ENCODE measurements at places on chromosomes 4 and X.

- no peak for DNase-seq
These were observed 33.8 kb upstream of the SLAIN2 start for GRCh38 chr4:48307528-48307927.

DNA sequence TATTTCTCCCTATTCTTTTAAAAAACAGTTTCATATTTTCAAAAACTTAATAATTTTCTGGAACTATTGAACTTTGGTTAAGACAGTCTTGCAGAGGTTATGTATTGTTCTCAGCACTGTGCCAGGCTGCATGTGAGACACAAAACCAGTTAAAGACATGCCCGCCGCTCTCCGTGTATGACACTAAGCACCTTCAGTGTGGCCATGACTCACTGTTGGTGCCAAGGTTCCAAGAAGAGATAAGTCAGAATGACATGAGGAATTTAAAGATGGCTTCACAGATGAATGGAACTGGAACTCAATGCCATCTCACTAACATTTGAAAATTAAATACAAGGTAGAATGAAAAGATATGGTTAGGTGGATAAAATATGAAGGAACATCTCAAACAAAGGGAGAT, 525.5 kb upstream of the ZFP42 start:
- DNase-seq = no peak

DNA sequence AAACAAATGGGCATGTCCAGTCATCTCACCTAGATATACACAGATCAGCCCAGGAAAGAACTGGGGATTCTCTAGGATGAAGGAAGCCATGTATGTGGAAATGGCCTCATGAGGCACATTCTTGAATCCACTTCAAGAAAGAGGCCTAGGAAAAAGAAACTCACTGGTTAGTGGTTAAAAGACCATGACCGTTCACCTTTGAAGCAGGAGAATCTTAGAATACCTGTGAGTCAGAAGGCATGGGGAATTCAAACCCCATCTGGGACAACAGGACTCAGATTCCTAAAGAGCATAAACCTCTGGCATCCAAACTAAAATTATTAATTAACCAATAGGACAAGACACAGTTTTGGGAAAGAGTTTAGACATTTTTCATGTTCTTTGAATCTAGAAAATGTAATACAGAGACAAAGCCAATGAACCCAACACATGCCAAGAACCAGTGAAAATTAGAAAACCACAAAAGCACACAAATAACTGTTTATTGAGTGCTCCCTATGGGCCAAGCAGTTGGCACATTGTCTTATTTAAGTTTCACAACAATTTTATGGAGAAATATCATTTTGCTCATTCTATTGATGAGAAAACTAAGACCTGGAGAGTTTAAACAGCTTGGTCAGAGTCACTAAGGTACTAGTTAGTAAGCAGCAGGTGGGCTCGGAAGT, 97.5 kb downstream of the NPNT start:
- no peak for DNase-seq

- DNase-seq = no peak
These were observed 278.6 kb upstream of the GNPDA2 start for GRCh38 chr4:45004847-45005565.

DNA sequence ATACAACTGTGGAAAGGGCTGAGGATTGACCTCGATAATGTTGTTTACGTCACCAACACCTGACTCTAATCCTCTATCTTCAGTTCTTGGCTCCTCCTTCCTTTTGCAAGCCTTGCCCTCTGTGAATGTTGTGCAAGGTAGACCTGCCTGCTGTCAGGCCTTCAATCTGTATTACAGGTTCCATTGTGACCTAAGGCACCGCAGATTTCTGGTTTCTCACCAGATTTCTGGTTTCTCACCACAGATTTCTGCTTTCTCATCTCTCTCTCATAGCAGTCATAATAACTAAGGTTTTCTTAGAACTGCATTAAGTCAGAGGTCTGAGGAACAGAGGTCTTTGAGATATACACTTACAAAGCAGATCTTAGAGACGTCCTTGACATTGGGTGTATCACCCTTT, 51.5 kb upstream of the ETNPPL start:
- DNase-seq = no peak

DNA sequence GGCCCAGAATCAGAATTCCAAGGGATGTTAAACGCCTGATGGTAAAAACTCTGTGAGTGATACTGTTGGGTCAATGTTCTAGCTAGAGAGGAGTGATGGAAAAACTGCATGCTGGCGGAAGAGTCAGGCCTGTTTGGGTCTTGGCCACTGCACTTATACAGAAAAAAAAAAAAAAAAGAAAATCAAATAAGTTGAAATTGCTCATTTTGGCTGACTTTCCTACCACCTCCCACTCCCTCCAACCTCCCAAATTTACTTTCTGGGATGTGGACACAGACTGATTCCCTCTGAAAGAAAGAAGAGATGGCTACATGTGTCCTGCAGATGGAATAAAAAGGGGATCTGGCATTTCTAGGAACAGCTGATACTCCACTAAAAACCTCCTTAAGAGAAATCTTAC, 234.1 kb upstream of the GIMD1 start:
- no peak for DNase-seq

DNA sequence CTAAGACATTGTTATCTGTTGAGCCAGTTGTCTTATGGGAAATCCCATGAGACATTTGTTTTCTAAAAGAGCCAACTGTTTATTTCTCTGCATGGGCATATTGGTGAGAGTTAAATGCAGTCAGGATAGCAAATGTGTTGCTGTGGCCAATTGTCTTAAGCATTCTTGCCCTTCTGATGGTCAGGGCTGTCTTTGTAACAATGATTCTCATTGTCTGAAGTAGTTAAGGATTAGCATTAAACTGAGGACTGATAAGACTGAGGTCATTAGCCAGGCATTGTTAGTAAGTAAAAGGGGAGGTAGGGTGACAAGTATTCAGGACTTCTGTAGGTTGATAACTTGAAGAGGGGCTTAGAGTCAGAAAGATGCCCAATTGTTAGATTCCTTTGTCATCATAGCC, 11.2 kb upstream of the MORF4L2 start:
- no peak for DNase-seq

GRCh38 chr4:145347684-145348083, 134.0 kb upstream of the SMAD1 start:
- DNase-seq = no peak

- DNase-seq = no peak
These were observed 231.5 kb downstream of the FAT4 start for GRCh38 chr4:125546272-125546671.

- no peak for DNase-seq
These were observed 134.3 kb upstream of the PPARGC1A start for GRCh38 chr4:24024157-24024556.

- DNase-seq = no peak
These were observed 282.0 kb upstream of the DKK2 start for GRCh38 chr4:107318078-107318477.

- DNase-seq = no peak
These were observed 80.1 kb upstream of the CXCL13 start for GRCh38 chr4:77525538-77525937.

DNA sequence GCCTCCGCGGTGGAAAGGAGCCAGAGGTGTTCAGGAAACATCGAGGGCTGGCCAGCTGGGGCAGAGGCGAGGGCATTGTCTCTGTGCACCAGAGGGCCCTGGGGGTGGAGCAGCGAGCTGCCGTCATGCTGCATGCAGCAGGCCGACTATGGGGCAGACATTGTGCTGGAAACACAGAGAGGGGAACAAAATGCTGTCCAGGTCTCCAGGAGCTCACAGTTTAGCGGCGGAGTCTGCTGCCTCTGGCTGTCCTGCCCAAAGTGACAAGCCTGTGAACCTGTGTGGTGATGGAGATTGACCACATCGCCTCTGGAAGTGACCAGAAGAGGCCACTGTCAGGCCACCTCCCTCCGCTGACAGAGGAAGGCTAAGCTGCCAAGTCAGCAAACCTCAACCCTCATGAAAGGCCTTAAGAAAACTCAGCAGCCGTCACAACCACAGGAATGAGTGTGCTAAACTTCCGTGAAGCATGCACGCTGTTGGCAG, 20.1 kb upstream of the SASH3 start:
- peak; percentile 52 for DNase-seq

DNA sequence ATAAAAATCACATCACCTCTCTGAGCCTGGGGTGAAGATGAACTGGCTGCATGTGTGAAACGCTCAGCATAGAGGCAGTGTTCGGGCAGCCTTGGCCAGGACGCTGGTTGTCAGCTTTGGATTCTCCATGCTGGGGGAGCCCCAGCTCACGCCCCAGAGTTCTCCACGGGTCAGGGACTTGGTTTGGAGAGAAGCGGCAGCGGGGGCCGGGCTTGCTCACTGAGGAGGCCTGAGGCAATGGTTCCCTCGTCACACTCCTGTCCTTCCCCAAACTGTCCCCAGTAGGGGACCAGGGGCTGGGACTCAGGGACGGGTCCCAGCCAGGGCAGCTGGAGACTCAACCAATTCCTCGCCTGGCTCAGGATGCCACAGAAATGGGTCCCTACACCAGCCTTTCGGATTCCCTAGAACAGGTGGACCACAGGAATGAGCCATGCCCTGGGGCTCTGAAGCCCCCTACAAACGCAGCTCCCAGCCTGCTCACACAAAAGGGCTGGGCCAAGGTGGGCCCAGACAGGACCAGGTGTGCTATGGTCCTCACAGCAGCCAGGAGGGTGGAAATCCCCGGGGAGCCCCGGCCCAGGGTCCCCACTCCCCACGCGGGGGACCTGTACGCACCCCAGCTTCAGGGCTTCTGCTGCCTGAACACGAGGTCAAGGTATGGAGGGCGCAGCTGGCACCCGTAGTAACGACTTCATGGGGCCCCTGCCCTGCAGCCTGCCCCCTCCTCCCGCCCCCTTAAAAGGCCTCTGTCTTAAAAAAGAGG, 1.4 kb downstream of the MXD4 start:
- DNase-seq = no peak

GRCh38 chr4:89682808-89683207, 154.2 kb downstream of the SNCA start:
- no peak for DNase-seq

DNA sequence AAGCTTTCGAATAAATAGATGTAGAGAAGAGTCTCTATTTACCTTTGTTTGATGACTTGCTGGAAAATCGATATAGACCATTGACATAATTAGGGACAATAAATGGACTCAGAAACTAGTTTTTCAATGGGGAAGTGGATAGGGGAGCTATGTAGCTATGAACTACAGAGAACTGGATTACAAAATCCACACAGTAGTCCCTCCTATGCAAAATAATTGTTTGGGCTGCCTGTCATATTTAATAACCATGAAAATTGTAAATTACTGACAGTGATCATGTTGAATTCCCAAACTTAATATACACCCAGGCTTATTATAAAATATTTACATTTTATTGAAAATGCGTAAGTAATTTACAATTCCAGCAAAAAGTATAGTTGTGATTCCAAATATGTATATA, 333.1 kb upstream of the FAM241A start:
- no peak for DNase-seq

DNA sequence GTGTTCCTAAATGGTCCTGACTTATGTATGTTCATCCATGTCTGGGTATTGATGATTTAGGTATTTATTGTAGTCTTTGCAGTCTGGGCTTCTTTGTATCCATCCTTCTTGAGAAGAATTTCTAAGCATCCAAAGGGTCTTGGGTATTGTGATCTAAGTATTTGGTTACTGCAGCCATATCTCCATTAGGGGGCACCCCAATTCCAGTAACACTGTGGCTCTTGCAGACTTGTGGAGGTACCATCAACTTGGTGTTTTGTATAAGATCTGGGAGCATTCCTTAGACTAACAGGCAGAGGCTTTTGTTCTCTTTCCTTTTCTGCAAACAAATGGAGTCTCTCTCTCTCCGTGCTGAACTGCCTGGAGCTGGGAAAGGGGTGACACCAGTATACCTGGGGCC, 113.7 kb upstream of the NEXMIF start:
- no peak for DNase-seq

- no peak for DNase-seq
These were observed 30.5 kb upstream of the SPP1 start for GRCh38 chr4:87944967-87945366.

- DNase-seq = peak; percentile 64
These were observed 561 bp upstream of the N4BP2 start for GRCh38 chr4:40055863-40056715.

DNA sequence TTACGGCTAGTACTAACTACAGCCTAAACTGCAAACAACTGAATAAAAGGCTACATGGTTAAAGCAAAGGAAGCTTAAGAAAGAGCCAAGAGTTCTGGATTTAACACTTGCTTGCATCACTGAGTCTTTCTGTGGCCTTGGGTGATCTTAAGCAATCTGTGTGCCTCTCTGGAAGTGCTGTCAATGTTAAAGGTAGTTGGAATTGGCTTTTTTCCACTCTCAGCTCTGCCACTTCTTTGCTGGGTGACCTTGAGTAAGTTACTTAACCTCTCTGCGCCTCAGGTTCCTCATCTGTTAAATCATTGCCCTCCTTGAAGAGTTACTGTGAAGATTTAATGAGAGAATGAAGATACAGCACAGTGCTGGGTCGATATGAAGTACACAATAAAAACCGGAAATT, 15.7 kb downstream of the SLC2A9 start:
- no peak for DNase-seq

DNA sequence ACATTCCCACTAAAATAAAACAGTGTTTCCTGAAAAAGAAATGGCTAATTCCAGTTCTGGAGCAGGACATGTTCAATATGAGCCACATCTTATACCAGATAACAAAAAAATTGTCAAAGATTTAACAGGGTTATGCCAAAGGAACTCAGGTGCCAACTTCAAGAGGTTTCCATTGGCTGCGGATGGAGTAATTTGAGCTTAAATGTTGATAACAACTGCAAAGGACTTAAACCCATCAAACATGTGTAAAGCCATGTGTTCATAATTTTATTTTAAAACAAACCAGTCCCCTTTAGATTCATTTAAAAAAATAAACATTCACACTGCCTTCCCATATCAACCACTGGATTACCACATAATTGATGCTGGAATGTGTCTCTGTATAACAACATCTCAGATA, 156.4 kb upstream of the PCDH18 start:
- DNase-seq = no peak

DNA sequence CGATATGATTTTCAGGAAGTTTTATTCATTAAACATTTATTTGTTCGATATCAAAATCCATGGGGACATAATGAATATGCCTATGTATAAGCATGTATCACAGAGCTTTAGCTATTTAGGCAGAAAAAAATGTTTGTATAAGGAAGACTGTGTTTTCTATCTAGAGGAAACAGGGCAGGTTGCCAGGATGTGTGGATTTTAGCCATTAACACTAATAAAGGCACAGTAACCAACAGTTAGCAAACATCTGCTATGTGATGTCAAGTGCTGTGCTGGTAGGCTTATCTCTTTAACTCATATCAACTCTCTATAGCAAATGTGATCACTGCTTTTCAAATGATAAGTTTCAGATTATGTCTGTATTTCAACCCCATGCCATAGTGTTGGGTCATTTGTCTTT, 708.9 kb upstream of the HS3ST1 start:
- no peak for DNase-seq

All from NK-92 treated with Interleukin-12 subunit alpha and Interleukin-12 subunit beta, amount 100 ng/mL, for 24 hours (cell line).